ENCODE measurements at places on chromosomes 5 and 9.

DNA sequence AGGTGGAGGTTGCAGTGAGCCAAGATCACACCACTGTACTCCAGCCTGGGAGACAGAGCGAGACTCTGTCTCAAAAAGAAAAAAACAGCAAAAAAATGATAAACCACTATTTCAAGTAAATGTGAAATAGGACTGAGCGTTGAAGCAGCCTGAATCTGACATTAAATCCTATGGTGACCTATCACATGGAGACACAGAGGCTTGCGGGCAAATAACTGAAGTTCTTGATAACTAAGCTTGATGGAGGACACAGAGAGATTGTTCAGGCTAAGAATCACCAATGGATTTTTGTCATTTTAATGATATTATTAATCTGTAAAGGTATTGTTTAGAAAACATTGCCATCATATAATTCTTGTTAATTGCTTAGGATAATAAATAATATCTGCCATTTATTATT lies 15.7 kb upstream of the IL6ST start:
- DNase-seq, result no peak

- DNase-seq, result no peak
These were observed 105.5 kb upstream of the ZNF462 start for GRCh38 chr9:106757514-106757913.

DNA sequence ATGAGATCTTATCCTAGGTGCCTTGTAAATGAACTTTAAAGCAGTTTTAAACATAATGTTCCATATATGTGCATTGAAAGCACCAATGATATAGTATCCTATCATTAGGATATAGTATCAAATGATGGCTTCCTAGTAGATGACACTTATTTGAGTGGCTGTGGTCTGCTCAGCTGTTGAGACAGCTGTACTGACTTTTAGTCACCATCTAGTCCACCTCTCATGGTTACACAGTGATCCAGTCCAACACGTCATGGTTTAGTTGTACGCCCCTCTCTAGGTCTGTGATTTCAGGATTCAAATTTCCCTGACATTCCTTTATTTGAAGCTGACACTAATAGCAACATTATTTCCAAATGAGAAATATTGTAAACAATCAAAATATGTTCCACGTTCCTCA lies 127.3 kb upstream of the TUT7 start:
- DNase-seq, result no peak

GRCh38 chr9:4113711-4114110 lies 186.2 kb downstream of the GLIS3 start:
- DNase-seq, result no peak

DNA sequence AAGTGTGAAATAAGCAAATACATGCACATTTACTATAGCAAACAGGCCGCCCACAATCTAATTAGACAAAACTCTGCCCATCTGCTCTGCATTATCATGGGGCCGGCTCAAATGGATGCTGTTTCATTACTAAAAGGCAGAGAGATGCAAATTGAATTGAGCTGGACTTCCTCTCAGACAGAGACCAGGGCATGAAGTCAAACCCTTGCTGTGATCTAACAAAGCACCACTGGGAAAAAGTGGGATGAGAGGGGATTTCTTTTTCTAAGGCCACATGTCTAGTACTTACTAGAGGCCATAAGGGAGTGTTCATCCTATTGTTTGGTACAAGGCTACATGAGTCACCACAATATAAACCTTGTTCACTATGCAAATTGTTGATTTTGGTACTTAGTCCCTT lies 614.7 kb downstream of the ISL1 start:
- no peak for DNase-seq

DNA sequence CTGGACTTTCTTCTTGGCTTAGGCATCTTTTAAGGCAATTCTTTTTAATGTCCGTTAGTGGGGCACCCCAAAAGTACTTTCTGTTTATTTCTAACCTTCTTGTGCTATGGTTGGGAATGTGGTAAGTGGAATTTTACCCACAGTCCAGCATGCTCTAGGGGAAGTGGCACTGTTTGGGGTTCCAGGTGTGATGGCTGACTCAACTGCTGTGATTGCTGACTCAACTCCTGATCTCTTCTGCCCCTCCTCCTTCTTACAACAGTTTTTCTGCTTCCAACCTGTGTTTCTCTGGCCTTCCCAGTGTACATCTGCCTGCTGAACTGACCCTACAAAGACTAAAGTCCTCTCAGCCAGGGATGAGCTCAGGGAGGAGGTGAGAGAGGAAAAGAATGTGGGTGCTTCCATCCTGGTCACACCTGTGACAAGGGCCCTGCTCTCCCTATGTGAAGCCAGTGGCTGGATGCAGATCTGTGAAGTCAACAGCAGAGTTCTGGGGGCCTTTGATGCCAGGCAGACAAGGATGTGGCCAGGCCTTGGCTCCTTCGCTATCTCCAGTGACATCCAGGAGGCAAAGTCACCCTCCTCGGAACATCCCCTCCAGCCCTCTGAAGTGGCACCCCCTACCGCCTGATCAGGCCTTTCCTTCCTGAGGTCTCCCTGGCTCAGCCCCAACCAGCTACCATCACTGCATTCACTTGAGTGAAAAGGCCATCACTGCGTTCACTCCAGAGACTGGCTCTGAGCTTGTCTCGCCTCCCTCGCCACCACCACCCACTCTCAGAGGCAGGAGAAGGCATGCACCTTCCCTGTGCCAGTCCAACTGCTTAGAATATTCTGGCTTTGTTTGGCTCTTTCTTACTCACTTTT lies 72.2 kb downstream of the C5orf15 start:
- DNase-seq, result no peak

- no peak for DNase-seq
These were observed 19.8 kb upstream of the SLC9A3 start for GRCh38 chr5:543755-544674.

DNA sequence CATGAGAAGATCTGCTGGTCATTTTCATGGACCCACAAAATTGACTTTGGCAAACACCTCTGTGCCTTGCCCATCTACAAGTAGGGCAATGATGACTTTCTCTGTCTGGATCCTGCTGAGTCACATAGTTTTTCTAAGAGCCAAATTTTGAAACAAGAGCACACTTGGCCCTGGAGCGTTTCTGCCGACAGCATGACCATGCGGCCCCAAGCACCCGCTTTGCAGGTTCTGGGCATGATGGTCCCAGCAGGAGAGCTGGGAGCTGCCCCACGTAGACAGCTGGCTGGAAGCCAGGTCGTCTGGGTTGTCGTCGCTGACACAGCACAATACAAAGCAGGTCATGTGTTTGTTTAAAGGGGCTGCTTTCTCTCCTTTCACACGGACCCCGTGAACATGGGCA lies 159.8 kb downstream of the SYK start:
- DNase-seq, result no peak

- DNase-seq, result no peak
These were observed 74.9 kb upstream of the TNFSF8 start for GRCh38 chr9:115005322-115005721.

All from left renal cortex interstitium (tissue), 4 donors.